ENCODE measurements at places on chromosomes 2 and 18. TPM values are rescaled to one million over a fixed set of nuclear protein-coding genes. Genes with fewer than 3 reads are reported as not detected.

DNA sequence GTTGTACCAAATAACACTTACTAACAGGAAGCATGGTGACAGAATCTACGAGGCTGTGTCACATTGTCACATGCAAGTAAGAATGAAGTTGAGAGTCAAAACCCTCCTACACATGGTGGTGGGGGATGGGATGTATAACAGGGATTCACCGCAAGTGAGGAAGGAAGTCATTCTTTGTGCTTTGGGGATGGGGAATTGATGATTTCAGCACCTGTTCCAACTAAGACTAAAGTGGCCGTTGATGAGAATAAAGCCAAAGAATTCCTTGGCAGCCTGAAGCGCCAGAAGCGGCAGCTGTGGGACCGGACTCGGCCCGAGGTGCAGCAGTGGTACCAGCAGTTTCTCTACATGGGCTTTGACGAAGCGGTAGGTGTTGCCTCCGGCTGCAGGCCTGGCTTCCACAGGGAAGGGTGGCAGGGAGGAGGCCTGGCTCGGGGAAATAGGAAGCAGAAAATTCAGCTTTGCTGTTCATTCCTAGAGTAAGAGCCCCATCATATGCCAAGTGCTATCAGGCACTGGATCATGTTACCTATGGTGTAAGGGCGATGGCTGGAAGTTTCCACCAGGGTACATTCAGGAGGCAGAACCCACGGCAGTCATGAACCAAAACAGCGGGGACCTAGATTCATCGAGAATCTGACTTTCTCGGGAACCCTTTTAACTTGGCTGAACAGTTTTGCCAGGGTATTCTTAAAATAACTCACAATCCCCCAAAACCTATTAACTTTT, 120.3 kb downstream of the UXS1 start:
- DNase-seq, result no peak

- DNase-seq, result no peak
Measured at GRCh38 chr2:233101141-233101540, 41.0 kb downstream of the INPP5D start.

DNA sequence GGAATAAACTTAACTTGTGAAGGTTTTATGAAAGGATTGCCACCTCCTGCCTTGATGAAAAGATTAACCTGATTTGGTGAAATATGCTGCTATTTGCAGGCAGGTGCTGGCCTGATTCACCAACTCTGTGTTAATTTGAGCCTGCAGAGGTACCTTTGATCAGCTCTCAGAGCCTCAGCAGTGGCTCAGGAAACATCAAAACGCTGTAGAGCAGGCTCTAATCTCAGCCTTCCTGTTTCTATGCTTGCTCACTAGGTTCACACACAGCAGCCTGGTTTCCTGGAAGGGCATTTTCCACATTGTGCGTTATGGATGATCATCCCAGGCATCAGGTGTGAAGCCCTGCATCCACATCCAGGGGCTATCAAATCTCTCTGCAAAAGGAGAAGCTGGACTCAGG, 16.9 kb downstream of the TGIF1 start:
- no peak for DNase-seq

REG3A gene
- total RNA-seq, result 0.45 TPM

ACOXL gene
- total RNA-seq, result not detected
